ENCODE measurements at places on chromosomes 1 and 21.

DNA sequence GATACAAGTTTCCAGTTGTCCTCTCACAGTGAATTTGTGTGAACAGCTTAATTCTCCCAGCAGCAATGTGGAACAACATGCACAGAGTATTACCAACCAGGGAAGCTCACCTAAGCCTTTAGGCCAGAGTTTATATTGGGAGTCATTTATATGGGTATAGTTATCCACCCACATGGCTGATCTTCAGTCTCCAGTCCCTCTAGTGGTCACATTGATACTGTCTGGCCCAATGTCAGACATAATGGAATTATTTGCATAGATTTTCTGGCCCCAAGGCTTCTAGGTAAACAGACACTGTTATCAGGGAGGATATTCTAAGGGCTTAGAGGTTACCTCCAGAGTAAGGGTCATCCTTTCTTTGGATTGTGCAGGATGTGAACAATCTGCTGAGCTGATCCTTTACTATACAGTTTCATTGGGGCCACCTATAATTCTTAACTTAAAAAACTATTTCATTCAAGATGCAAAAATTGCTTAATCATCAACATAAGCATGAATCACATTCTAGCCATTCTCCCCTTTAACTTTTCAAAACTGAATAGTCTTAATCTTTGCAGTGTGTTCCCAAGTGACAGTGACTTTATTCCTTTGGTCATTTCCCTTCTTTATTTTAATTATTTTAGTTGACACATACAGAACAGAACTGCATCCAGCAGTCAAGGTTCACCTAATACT lies 210.9 kb downstream of the LTN1 start:
- no peak for DNase-seq

GRCh38 chr1:54406339-54407153 lies at the start of gene SSBP3:
SSBP3 (minus strand) TSS chr1:54406394.
- DNase-seq: peak; percentile 81

- no peak for DNase-seq
Measured at GRCh38 chr1:236397173-236397759, 3.2 kb downstream of the EDARADD start.

DNA sequence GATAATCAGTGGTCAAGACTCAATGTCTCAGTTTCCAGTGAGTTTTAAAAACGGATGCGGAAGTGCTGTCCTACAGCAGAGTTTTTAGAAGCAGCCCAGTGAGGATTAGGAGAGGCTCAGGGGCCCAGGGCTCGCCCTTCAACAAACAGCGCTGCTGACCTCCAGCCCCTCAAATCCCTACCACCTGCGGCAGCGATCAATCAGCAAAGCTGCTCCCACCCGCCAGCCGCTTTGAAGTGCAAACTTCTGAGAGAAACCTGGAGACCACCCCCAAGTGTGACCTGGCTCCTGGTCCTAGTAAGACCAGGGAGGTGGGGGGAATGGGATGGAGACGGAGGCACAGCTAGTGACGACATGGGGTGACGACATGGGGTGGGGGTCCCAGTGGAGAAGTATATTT lies 14.4 kb downstream of the ZBTB17 start:
- no peak for DNase-seq

GRCh38 chr21:45509566-45510465 lies 32.4 kb downstream of the SLC19A1 start:
- no peak for DNase-seq

DNA sequence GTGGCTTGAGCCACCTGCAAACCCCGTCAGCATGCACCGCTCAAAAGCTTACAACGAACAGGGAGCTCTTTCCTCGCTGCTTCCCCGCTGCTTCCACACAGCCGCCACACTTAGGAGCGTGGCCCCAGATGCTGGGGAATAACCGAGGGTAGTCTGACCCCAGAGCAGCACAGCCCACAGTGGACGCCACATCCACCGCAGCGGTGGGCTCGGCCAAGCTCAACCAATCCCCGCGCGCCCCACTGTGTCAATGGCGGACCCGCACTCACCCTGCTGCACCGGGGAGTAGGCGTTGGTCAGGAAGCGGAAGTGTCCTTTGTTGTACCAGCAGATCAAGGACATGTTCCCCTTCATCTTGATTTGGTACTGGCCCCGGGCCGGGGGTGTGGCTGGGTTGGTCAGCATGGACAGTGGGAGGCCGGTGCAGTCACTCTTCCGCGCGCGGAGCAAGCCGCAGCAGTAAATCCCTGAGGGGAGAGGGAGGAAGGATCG lies 93.5 kb downstream of the PGBD5 start:
- DNase-seq: no peak

DNA sequence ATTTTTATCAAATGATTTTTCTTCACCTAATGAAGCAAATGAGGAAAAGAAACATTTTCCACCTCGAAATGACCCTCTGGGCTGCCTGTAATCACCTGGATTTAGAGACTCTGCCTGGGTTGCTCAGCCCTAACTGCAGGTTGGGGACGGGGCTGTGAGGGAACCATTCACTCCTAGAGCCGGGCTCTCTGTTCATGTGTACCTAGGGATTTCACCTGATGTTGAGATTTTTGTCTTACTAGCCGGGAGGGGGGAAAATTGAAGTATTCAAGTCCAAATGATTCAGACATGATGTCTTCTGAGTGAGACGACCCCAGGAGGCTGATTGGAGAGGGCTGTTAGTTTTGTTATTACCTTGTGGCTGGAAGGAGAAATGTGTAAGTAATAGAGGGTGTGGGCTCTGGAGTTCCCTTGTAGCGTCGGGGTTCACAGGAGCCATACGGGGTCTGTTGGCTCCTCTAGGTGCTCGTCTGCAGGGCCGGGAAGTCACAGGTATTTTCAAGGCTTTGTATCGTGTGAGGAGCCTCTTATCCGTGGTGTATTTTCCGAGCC lies 42.3 kb upstream of the PWP2 start:
- no peak for DNase-seq

GRCh38 chr1:205523891-205524793 lies 19.7 kb downstream of the CDK18 start:
- peak; percentile 31 for DNase-seq

- DNase-seq: no peak
Measured at GRCh38 chr1:225426395-225427234, 1.2 kb downstream of the LBR start.

- no peak for DNase-seq
Measured at GRCh38 chr1:226882631-226883409, 12.4 kb downstream of the PSEN2 start.

DNA sequence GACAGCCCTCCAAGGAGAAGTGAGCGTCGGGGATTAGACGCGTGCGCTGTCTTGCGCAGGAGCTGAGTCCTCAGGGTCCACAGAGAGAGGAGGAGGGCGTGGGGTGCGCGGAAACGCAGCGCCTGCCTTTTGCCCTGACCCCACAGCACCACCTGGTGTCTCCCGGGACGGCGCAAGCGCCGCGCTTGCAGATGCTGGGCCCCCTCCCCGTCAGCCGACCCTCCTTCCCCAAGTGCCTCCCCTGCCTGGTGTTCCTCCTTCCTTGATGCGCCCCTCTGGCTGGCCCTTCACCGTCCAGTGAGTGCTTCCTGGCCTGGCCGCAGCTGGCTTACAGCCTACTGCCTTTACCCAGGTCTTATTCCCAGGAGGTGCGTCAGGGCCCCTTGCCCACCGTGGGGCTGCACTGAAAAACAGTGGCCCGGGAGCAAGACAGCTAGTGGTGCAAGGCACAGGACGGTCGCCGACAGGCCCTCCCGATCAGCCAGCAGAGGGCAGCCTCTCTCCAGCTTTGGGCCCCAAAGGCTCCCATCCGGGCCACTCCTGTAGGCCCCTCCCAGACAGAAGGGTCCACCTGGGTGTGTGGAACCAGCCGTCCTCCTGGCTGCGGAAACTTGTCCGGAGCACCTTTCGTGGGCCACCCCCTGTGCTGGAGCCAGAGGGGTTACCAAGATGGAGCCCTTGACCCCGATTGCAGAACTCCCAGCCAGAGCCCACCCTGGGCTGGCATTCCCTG lies 12.9 kb upstream of the PHLDA3 start:
- DNase-seq: peak; percentile 67

DNA sequence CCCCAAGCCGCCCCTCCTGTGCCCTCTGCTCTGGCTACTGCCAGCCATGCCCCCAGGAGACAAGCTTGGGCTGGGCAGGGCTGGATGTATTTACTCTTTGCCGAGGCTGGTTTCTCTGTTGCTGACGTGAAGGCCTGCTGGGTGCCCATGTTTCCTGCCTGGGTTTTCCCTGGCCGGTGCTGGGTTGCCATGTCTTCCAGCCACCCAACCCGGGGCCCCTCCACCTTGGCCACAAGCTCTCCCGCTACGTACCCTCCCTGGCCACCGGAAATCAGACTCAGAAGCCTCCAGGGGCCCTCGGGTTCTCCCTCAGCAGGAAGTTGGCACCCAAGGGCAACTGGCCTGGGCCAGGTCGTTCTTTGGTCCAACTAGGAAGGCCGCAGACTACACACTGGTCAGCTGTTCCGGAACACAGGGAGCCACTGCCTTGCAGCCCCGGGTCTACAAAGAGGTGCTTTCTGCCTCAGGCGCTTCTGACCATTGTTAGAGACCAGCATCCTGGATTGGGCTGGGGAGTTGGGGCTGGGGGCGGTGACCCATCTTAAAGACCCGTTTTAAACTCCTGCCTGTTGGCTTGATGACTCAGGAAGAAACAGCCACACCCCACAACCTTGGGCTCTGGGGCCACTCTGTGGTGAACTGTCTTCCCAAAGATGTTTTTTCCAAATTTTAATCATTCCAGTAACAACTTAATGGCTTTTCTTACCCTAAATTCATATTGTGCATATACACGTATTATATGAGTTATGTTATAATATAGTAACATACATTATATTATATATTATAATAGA lies 71.2 kb upstream of the RUNX3 start:
- no peak for DNase-seq

DNA sequence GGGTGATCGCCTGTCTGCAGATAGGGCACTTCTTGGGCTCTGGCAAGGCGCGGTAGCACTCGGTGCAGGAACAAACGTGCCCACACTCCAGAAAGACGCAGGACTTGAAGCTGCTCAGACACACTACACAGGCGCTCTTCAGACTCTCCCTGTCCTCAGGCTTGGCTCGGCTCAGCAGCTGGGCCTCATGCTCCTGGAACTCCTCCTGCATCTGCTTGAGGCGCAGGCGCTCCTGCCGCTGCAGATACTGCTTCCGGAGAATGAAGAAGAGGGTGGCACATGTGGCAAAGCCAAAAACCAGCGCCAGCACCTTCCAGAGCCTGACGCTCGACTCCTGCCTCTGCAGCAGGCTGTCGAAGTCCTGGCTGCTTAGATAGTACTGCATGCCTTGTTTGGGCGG lies 7.2 kb downstream of the MUL1 start:
- no peak for DNase-seq

- DNase-seq: no peak
Measured at GRCh38 chr1:208562151-208562960, 318.2 kb upstream of the PLXNA2 start.

Data from stimulated activated CD4-positive, alpha-beta T cell treated with anti-CD3 and anti-CD28 coated beads, Interleukin-1b, Interleukin-23, amount 100 ng/mL, for 1 hour (primary cell).